ENCODE measurements at places on chromosomes 6 and 20. TPM values are rescaled to one million over a fixed set of nuclear protein-coding genes. Genes with fewer than 3 reads are reported as not detected.
A peak's percentile ranks its signal among the peaks of the same experiment; 100 is the strongest.

DNA sequence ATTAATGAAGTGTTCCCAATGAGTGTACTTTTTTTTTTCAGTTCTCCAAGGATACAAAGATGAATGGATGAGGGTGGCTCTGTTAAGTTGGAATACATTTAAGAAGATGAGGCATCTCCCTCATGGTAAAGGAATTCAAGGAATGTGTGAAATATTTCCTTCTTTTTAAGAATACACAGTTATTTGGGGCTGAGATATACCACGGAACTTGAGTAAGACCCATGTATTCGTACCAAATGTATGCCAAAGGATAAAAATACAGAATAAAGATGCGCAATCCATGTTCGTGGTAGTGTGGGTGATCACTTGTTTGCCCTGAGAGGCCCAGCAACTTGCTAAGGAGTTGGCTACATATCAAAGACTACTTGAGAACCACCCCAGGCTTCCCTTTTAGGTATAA is 164.2 kb upstream of the TCF21 start:
- DNase-seq = no peak

- no peak for DNase-seq
Observed at GRCh38 chr6:24231438-24231977, 105.5 kb downstream of the NRSN1 start.

GRCh38 chr6:41573985-41574384 is 27.8 kb downstream of the FOXP4 start:
- DNase-seq = no peak

DNA sequence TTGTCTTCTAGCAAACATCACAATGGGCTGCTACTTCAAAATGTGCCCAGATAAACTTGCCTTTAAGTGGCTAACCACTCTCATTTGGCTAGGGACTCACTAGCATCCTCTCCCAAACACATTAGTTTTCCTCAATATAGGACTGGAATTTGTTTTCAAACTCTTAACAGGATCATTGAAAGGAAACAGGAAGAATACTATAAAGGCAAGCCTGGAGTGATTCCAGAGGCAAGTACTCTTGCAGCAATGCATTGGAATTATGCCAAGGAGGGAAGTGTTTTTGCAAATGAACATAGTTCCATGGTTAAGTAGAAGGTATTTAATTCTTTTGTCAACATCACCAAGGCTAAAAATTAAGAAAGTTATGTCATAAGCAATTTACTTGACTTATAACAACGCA is 12.2 kb downstream of the EPHA7 start:
- no peak for DNase-seq

The RBPJL gene
- total RNA-seq = not detected

DNA sequence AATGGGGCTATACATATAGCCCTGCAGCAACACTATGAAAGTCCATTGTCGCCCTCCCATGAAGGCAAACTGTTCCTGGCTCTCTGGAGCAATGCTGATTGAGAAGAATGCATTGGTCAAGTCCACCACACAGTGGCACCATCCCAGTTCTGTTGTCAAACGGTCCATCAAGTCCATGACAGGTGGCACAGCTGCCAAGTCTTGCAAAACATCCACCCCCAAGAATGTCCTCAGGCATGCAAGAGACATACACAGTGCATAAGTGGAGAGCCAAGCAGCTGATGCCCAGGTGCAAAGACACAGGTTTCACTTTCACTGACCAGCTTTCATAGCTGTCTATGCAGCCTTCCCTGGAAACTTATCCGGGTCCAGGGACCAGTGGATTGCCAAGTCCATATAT is 17.5 kb downstream of the ZNF391 start:
- DNase-seq = no peak

DNA sequence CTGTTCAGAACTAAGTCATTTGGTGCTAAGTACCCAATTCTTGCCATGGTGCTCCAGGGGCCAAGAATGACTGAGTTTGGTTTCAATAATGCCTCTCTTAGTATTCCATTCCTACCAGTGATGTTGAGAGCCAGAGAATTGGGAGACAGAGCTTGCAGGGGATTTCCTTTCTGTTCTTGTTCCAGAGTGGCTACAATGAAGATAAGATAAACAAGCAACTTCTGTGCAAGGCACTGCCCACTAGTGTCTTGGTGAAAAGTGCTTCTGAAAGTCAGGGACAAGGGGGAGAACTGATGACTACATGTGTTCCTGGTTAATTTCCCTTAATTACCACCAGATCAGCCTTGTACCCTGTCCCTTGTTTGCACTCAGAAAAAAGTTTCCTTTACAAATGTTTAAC is 421.6 kb downstream of the BCKDHB start:
- DNase-seq = no peak

The TREM2 gene
- not detected for total RNA-seq

- no peak for DNase-seq
Observed at GRCh38 chr6:128519931-128520435, 416 bp downstream of the PTPRK start.

The SMLR1 gene
- not detected for total RNA-seq

DNA sequence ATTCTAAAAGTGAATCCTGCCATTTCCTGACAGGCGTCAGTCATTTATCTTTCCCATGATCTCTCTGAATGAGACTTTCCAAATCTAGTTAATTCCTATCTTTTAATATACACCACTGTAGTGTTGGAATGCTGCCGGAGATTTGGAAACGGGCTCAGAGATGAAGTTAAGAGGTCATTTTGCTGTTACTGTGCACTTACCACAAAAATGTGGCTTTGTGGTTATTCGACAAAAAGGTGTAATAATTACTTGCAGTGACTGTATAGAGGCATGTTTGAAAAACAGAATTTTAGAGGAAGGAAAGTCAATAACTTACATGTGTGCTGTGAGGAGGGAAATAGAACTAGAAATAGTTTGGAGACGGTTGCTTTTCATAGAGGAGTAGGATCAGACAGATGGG is 460.2 kb upstream of the BTBD3 start:
- DNase-seq = no peak

The ADTRP gene
- total RNA-seq = 0.12 TPM

DNA sequence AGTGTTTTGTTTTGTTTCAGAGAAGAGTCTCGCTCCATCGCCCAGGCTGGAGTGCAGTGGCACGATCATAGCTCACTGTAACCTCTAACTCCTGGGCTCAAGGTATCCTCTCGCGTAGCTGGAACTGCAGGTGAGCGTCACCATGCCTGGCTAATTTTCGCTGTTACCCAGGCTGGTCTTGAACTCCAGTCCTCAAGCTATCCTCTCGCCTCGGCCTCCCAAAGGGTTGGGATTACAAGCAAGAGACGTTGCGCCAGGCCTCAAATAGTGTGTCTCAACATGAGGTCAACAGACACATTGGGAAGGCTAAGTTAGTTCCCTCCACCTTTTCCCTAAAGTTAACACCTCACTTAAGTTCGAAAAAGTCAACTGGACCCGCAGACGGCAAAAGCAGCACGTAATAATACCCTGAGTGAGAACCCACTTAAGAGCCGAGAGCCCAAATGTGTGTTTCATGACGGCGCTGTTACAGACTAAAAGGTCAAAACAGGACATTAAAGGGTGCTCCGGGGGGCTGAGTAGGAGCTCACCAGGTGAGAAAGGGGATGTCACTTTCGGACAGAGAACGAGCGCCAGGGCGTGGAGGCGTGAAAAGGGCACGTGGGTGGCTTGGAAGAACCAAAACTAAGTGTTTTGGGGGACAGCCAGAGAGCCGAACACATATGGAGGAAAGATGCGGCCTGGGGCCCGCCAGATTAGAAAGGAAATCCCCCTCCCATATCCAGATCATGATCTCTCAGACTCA is 499 bp downstream of the TTI1 start:
- DNase-seq = no peak

GRCh38 chr6:139291813-139292619 is at the start of gene TXLNB:
Gene TXLNB (minus strand): TSS chr6:139291998. CDS start chr6:139288899, 3,099 bp downstream.
- DNase-seq = peak; percentile 22

GRCh38 chr6:130105996-130106704 is 87.8 kb downstream of the L3MBTL3 start:
- DNase-seq = no peak

- no peak for DNase-seq
Observed at GRCh38 chr6:141963543-141964295, 169.0 kb upstream of the GJE1 start.

DNA sequence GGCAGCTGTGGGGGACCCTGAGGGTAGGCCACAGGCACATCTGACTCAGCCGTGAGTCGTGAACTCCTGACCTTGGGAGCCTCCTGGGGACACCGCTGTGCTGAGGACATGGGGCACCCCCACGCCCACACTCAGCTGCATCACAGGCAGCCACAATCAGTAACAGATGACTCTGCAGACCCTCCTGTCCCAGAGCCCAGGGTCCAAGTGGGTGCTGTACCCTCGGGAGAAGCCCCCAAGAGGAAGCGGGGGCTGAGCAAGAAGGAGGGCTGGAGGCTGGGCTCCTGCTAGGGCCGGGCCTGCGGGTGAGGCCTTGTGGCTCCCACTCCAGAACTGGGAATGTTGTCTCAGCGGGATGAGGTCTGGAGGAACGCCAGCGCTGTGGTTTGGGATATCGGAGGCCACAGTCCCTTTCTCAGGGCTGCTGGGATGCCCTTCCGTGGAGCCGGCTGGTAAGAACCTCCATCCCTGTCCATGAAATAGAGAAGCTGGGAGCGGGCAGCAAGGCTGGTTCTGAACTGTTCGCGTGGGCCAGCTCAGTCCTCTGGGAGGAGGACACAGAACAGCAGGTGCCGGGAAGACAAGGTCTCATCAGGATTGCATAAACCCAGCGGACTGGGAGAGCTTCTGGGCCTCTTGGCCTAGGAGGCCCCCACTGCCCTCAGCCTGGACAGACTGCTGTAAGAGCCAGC is 3.1 kb upstream of the LAMA5 start:
- DNase-seq = no peak

- no peak for DNase-seq
Observed at GRCh38 chr20:8183526-8183925, 51.5 kb downstream of the PLCB1 start.

DNA sequence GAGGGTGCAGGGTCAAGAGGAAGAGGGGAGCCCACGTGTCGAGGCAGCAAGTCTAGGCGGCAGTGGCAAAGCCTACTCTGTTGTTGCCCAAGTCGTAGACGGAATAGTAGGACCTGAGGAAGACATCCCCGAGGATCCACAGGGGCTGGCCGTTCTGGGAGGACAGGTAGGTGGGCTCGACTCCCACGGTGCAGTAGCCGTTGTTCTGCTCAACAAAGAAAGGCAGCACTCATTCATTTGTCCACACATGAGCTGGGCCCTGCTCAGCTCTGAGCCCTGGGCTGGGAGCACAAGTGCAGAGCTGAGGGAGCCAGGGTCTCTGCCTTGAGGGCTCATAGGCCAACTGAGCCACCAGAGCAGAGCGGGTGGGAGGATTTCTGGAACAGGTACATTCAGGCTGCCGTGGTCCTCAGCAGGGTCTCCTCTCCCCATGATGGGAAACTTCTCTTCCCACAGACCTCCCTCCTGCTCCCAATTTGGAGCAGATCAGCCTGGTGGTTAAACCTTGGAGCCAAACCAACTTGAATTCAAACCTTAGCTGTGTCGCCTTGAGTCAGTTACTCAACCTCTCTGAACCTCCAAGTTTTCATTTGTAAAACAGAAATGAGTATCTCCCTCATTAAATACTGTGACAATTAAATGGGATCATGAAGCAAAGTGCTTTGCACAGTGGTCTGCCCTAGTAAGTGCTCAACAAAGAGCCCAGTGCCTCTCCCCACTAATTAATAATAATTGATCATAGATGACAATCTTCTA is 1.6 kb upstream of the TFEB start:
- DNase-seq = no peak

DNA sequence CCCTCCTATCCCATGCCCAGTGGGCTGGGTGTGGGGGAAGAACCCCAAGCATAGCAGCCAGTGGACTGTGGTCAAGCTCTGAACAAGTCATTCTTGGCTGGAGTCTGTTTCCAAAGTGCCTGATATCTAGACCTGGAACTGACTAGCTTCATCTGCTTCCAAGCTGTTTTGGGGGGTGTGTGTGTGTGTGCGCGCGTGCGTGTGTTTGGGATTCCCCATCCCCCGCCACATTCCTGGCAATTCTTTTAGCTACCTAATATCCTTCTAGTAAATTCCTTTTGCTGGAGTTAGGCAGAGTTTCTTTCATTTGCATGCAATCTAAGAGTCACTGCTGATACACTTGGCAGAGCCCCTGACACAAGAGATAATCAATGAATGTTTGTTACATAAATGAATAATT is 7.8 kb downstream of the PAK5 start:
- DNase-seq = no peak

DNA sequence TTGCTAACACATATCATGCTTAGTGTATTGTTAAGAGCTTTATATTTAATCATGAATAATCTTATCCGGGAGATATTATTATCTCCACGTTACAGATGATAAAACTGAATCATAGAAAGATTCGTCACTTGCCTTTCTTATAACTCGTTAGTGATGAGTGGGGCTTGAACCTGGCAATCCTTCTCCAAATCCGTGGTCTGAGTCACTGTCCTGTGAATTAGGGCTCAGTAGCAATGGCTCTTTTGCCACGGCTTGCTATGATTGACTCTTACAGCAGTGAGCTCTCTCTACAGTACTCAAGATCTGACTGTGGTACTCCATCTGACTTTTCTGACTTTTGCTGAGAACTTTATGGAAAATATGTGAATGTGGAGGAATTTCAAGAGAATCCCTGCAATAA is 246.9 kb downstream of the PACRG start:
- no peak for DNase-seq

GRCh38 chr6:142329486-142330113 is 27.8 kb downstream of the ADGRG6 start:
- no peak for DNase-seq

GRCh38 chr6:105069821-105070445 is 109.9 kb downstream of the POPDC3 start:
- DNase-seq = no peak

- DNase-seq = no peak
Observed at GRCh38 chr20:44884907-44885391, 556 bp upstream of the YWHAB start.

The NKX2-2 gene
- total RNA-seq = not detected

The WFDC5 gene
- not detected for total RNA-seq

GRCh38 chr20:47019121-47019824 is 124.6 kb downstream of the EYA2 start:
- DNase-seq = no peak

DNA sequence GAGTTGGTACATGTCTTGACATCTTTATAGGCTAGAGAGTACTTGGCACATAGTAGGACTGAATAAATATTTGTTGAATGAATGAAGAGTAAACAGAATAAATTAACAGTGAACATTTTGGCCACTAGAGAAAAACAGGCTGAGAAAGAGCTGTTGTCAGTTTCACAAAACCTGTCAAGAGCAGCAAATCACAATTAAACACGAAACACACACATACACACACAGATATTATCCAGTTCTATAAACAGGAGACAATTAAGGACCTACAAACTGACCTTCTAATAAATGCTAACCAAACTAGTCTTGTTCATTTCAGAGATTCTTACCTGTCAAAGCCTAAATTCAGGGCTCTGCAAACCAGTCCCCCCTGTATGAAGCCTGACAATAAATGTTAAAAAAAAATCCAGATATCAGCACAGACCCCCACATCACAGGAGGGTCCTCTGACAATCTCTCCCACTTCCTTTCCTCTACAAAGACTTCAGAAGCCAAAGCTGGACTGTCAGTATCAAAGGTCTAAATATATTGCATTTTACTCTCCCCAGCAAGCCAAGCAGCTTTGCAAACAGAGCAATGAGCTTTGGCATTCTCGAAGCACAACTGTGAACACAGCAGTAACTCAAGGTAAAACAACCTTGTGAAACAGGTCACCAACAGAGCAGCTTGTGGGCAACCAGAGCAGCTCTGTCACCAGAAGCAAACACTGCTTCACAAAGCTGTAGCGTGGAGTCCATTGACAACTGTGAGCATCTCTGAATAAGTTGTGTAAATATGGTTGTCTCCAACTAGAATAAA is 229.9 kb downstream of the TBXT start:
- no peak for DNase-seq

The EPHA7 gene
- total RNA-seq = 1.0 TPM
